ENCODE measurements at places on chromosomes 16 and 17.

DNA sequence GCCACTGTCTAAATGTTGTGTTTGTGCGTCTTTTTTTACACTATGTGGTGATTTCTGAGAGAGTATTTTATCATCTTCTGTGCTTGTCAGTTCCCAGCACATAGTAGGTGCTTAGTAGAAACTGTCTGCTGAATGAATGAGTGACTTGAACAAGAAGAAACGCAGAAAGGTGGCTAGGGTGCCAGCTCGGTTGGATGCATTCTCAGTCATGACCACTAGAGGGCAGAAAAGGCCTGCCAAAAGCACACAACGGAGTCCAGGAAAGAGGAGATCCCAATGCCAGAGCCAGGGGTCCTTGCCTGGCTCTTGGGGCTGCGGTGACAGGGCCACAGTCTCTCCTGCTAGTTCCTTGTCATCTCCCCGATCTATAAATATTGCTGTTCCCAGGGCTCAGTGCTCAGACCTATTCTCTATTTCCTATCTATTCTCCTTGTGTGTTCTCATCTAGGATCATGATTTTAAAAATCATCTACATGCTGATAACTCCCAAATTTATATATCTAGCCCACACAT, 57.3 kb upstream of the CCL1 start:
- no peak for DNase-seq

- DNase-seq = no peak
These were observed 939 bp downstream of the MYH8 start for GRCh38 chr17:10420811-10421210.

DNA sequence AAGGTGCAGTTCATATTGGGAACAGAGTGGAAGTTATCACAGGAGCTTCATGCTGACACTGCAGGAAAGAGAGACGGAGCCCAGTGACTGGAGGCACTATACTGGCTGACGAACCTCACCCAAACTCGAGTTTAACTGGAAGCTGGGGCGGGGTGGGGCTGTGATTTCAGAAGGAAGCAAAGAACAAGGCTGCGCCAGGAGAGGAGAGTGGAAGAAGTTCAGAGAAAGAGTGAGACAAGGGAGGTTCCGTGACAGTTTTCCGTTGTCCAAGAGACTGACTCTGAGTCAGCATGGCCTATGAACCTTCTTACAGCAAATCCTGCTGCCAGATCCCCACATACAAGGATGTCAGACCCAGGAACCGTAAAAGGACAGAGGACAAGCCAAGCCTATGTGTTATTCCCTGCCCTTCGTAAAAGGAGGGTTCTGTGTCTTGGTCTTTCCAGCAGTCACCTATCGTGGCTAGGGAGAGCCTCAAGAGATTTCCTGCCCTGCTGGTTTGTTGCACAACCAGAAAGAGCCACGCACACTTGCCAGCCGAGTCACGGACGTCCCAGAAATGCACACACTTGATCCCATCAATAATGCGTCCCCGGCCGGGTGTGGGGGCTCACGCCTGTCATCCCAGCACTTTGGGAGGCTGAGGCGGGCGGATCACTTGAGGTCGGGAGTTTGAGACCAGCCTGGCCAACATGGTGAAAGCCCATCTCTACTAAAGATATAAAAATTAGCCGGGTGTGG, 5.1 kb downstream of the PITPNA start:
- DNase-seq = no peak

- no peak for DNase-seq
These were observed 8.4 kb upstream of the CA4 start for GRCh38 chr17:60141111-60142018.

DNA sequence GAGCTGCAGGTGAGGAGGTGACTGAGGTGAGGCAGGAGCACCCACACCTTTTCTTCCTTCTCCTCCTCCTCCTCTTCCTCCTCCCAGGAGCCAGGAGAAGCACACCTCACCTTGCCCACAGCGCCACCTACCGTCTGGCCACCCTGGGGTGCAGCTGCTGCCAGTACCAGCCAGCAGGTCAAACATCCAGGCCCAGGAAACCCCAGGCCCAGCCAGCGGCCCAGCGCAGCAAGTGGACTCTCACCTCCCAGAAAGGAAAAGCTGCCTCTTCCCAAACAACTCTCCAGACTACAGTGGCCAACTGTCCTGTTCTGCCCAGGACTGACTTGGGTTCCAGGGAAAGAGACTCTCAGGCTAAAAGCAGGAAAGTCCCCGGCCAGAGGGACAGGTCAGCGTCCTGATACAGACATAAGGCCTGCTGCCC, 22.7 kb downstream of the PEMT start:
- no peak for DNase-seq

Data from NCI-H524 treated with DMSO at 0.1 percent for 48 hours (cell line).